ENCODE measurements at places on chromosomes 4 and X.

- DNase-seq, result no peak
Observed at GRCh38 chr4:91448668-91449330, 855.0 kb upstream of the GRID2 start.

DNA sequence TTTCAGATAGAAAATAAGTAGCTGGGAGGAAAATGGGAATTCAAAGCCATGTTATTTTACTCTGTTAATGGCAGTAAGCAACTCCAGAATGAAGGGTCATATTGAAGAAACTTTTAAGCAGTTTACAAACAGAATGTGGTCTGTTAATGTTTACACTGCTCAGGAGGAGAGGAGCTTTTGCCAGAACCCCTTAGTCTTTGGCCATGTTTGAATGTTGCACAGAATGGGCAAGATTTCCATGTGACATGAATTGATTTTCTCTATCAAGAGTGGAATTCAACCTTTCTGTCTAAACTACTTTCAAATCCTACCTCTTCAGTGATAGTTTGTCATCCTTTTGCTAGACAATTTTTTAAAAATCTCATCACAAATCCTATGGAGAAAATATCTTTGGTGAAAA, 115.8 kb upstream of the DGKK start:
- no peak for DNase-seq

DNA sequence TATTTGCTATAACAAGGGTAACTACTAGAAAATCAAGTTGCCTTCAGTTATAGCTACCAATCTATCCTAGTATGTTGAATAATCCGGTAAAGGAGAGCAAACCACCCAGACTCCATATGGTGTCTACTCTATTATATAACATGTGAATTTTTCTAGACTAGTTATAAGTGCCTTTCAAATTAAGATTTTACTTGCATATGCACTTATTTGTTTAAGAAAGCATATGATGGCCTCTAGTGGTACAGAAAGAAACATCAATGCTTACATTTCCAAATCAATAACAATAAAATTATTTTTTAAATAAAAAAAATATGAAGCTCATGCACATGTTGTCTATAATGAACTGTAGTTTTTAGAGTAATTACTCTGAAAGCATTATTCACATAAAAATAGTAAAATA, 1516.4 kb upstream of the PABPC4L start:
- no peak for DNase-seq

- DNase-seq, result peak; percentile 25
Observed at GRCh38 chr4:5638316-5638715, 70.0 kb downstream of the EVC2 start.
